K562 (cell line): ENCODE measurements at places on chromosomes 12 and 14. TPM values are rescaled to one million over a fixed set of nuclear protein-coding genes. Genes with fewer than 3 reads are reported as not detected.

The SLC16A7 gene
- 0.18 TPM in 2 replicates for total RNA-seq

The CD9 gene
- total RNA-seq, result 1.2 and 2.0 TPM in 2 replicates

The NUAK1 gene
- 0.02 TPM in 2 replicates for total RNA-seq

The ZNF605 gene
- 0.51 and 0.60 TPM in 2 replicates for total RNA-seq

The RHOF gene
- 10.1 and 10.4 TPM in 2 replicates for total RNA-seq

The KRT4 gene
- not detected in 2 replicates for total RNA-seq

The TEX22 gene
- total RNA-seq, result 1.0 and 1.7 TPM in 2 replicates

The CD69 gene
- total RNA-seq, result 38.3 and 45.9 TPM in 2 replicates

The ATXN7L3B gene
- total RNA-seq, result 33.0 and 35.6 TPM in 2 replicates

The ENDOU gene
- not detected in 2 replicates for total RNA-seq

The SLC5A8 gene
- not detected in 2 replicates for total RNA-seq

The SSTR1 gene
- total RNA-seq, result not detected in 2 replicates

The MARCHF9 gene
- total RNA-seq, result 10.1 and 10.7 TPM in 2 replicates

The GOLGA3 gene
- 41.7 and 48.1 TPM in 2 replicates for total RNA-seq

The CDK17 gene
- 21.1 and 24.6 TPM in 2 replicates for total RNA-seq

The SYCP3 gene
- total RNA-seq, result not detected in 2 replicates

The SLCO1C1 gene
- total RNA-seq, result not detected in 2 replicates

The SMCO2 gene
- not detected in 2 replicates for total RNA-seq

The HOXC6 gene
- 3.2 and 4.0 TPM in 2 replicates for total RNA-seq

The GRIP1 gene
- total RNA-seq, result 0.75 and 1.1 TPM in 2 replicates

The KLHDC1 gene
- 0.22 TPM in 2 replicates for total RNA-seq

The SLC17A8 gene
- total RNA-seq, result not detected in 2 replicates

The VRTN gene
- 0.09 and 0.11 TPM in 2 replicates for total RNA-seq

The EXOC3L4 gene
- 5.4 and 6.7 TPM in 2 replicates for total RNA-seq

The SOAT2 gene
- not detected in 2 replicates for total RNA-seq

The SMIM41 gene
- total RNA-seq, result not detected in 2 replicates

The CLEC4D gene
- not detected in 2 replicates for total RNA-seq

The CFAP54 gene
- total RNA-seq, result 0.09 and 0.11 TPM in 2 replicates

The NOVA1 gene
- total RNA-seq, result not detected in 2 replicates

The ANO2 gene
- not detected in 2 replicates for total RNA-seq

The SIX1 gene
- 0.49 and 0.76 TPM in 2 replicates for total RNA-seq

The MED13L gene
- total RNA-seq, result 76.9 and 90.3 TPM in 2 replicates

The CCDC38 gene
- not detected in 2 replicates for total RNA-seq

The PCED1B gene
- 7.2 and 7.4 TPM in 2 replicates for total RNA-seq

The ZNF10 gene
- 4.3 and 5.0 TPM in 2 replicates for total RNA-seq

The GLIPR1L1 gene
- not detected in 2 replicates for total RNA-seq

The SDS gene
- 0.18 and 0.22 TPM in 2 replicates for total RNA-seq

The ISCA2 gene
- total RNA-seq, result 20.3 and 21.1 TPM in 2 replicates

The ABCB9 gene
- 12.0 and 12.6 TPM in 2 replicates for total RNA-seq
